Foreskin fibroblast (primary cell): ENCODE measurements at places on chromosomes 1 and 21.

DNA sequence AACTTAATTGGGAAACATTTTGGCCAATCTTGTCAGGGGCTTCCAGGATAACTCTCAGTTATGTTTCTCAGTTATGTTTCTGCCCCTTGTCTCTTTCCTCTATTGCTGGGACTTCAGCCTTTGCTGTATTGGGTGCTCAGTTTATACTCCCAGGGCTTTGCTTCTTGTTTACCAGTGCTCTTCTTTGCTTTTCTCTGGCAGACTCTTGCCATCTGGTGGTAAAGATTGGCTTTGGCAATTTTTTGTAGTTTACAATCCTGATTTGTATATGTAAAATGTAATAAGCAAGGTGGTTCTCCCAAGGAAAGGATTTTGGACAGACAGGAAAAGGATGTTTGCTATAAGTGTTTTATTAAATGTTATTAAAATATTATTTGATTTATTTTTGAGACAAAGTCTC, 37.9 kb downstream of the FABP3 start:
- peak; percentile 54 for DNase-seq

GRCh38 chr1:117225931-117226330, 15.2 kb upstream of the VTCN1 start:
- DNase-seq: no peak

DNA sequence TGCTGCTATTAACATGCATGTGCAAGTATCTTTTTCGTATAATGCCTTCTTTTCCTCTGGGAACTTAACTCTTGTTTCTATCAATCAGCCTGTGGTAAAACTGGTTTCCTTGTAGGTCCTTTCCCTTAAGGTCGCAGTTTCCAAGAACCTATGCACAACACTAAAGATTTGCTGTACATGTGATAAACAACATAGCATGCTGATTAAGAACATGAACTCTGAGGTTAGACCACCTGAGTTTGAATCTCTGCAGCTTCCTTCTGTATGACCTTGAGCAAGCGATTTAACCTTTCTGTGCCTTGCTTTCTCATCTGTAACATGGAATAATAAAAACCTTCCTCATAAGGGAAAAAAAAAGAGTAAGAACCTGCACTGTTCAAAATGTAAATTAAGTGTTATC, 186.4 kb downstream of the RYR2 start:
- no peak for DNase-seq

DNA sequence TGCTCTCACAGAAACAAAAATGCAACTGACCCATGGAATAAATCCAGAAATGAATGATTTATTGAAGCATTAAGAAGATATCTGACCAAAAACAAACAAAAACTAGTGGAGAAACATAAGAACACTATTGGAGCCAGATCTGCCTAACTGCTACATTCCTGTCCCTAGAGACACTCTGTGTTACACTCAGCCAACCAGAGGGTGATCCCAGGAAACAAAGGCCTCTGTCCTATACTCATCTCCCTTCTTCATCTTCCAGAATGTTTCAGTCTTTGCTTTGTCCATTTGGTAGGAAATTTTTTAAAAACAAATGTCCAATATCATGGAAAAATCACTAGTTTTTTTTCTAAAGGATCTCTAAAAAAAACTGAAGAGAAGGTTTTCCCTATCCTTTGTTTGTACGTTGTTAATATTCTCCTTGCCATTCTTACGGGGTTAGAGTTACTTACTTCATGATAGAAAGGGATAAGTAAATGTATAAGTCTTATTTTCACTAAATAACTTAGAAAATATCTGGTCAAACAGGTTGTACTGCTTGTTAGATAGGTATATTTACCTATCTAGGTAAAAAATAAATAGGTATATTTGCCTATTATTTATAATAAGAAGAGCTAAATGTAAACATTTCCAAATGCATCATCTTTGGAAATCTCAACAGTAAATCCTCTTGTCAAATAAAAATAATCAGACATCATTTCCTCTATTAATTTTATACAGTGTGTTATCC, 59.1 kb downstream of the NME7 start:
- no peak for DNase-seq

DNA sequence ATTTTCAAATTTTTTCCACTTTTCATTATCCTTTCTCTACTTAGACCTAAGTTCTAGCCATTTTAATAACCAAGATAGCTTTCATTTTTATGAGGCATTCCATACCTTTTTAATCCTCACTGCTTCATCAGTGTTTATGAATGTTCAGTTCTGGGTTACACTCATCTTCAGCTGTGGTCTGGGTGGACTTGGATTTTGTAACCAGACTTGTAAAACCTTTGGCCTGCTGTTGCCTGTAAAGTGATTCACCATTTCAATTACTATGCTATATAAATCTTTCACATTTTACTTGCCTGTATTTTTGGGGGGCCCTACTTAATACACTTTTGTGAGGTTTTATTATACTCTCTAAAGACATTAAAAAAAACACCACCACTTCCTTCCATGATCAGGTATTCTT, 46.2 kb downstream of the USP25 start:
- peak; percentile 85 for DNase-seq

DNA sequence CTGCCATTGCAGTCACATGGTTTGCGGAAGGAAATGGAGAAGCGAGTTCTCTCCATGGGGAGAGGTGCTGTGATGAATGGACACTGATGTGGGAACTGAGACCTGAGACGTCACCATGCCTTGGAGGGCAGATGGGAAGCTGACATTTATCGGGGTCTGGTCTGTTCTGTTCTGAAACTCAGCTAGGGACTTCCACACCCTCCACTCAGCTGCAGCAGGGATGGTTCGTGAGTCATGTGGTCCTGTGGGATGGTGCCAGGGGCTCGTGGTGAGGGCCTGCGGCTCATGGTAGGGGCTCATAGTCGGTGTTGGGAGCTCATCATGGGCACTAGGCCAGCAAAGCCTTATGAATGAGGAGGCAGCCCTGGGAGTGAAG, 6.1 kb downstream of the GPR137B start:
- no peak for DNase-seq

DNA sequence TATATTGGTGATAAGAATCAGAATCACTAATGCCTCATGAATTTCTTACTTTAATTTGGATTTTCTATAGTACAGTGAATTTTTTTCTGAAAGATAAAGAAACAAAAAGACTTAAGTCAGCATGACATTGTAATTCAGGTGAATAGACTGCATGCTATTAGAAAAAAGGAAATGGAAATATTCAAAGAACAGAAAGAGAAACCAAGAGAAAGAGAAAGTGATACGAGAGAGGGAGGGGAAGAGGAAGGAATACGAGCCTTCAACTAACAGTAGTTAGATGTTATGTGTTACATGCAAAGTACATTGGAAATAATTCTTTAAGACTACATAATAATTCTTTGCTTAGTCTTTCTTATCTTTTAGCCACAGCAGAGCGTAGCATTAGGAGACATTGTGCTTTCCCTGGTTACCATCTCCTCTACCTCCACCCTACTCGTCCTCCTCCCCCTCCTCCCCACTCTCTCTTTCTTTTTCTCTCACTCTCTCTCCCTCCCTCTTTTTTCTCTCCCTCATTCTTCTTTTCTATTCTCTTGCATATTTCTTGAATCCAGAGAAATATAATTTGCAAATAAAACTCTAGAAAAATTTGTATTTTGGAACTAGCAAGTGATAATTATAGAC, 46.4 kb upstream of the ADGRL4 start:
- no peak for DNase-seq

DNA sequence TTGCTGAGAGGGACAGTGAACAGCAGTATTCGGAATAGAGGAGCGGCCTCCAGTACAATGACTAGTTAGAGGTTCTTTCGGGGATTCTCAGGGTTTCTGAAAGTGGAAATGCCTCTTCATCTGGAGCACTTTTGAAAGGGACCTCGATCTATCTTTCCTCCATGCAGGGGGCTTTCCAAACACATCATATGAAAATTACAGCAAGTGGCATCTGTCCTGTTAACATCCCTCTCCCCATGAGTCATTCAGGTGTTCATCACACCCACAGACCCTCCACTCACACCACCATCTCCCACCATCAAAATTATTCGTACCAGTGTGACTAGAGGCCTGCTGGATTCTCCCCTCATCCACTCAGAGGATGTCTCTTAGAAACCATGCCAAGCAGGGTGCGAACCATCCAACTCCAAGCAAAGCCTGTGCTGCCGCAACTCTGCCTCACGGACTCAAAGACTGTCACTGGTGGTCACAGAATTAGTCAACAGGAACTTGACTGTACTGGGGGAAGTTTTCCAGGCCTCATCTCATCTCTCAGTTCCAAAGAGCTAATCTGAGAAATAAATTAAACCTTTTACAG, 211.1 kb downstream of the MRPL39 start:
- no peak for DNase-seq

DNA sequence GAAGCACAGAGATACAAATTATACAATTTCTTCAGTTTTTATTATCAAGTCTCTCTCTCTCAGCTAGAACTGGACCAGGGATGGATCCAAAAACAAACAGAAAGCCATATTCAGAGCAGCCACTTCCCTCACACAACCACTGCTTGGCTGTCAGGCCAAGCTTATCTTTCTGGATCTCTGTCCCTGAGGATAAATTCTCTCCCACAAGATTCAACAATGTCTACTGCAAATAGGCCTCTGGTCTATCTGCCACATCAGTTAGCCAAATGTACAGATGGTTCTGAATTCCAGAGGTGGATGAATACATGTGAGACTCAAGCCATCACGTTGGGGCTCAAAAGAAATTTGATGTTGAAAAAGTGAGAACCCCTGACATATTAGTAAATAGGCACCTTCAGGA, 350.9 kb downstream of the LTN1 start:
- no peak for DNase-seq

DNA sequence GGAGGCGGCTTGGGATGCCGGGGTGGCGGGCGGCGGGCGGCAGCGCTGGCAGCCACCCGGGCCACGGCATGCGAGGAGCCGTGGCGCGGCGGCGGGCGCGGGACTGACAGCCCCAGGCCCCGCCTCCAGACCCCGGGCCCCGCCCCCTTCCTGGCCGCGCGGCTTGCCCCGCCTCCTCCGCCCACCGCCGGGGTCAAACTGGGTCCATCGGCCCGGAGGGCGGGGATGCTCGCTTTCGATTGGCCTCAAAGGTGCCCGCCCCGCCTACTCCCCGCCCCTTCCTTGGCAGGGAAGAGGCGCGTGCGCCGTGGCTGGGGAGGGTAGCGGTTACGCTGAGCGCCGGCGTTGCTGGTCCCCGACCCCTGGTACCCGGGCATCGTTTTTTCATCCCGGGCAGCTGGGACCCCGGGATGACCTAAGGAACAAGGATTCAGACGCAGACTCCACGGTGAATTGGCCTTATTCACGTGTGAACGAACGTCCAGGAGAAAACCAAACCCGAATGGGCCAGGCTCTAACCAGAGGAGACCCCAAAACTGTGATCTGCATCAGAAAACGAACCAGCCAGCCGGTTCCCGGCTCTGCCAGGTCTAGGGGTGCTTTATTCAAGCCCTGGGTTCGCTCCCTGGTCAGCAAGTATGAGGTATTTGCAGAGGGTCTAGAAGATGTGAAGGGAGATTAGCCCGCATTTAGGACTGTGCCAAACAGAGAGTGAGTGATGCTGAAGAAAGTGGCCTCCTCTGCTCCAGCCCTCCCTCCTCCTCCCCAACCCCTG, 117.2 kb upstream of the GUCA2B start:
- peak; percentile 96 for DNase-seq

- DNase-seq: peak; percentile 90
These were observed 253.0 kb downstream of the FGGY start for GRCh38 chr1:59549903-59550302.

DNA sequence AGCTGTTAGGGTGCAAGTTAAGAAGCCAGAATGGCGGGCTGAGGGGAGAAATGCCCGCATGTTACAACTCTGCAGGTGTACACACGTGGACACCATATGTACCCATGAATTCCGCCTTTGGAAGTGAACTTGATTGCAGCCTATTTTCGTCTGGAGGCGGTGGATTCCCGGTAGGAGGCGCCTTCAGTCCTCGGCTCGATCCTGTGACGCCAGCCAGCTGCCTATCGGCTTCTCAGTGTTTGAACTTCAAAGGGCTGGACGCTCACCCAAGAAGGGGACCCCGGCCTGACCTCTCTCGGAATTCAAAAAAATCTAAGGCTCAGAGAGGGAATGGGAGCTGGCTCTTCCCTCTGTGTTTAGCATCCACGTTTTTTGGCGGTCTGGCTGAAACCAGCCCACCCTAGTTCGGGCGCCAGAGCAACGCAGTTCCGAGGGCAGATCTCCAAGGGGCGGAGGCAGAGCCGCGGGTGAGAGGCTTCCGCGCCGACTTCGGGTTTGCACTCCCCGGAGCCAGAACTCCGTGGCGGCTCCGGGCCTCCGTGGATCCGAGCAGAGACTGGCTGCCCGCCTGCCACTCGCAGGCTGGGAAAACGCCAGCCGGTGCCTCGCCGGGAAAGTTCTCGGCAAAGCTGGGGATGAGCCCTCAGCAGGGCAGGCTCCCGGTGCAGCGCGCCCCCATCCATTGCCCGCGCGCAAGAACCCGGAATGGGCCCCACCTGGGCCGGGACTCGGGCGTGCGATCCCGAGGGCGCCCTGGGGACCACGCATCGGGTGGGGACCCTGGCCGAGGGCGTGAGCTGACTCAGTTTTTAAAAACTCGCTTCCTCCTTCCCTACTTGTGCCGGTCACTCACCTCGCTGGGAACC, 996 bp upstream of the TMEM51 start:
- DNase-seq: peak; percentile 94

DNA sequence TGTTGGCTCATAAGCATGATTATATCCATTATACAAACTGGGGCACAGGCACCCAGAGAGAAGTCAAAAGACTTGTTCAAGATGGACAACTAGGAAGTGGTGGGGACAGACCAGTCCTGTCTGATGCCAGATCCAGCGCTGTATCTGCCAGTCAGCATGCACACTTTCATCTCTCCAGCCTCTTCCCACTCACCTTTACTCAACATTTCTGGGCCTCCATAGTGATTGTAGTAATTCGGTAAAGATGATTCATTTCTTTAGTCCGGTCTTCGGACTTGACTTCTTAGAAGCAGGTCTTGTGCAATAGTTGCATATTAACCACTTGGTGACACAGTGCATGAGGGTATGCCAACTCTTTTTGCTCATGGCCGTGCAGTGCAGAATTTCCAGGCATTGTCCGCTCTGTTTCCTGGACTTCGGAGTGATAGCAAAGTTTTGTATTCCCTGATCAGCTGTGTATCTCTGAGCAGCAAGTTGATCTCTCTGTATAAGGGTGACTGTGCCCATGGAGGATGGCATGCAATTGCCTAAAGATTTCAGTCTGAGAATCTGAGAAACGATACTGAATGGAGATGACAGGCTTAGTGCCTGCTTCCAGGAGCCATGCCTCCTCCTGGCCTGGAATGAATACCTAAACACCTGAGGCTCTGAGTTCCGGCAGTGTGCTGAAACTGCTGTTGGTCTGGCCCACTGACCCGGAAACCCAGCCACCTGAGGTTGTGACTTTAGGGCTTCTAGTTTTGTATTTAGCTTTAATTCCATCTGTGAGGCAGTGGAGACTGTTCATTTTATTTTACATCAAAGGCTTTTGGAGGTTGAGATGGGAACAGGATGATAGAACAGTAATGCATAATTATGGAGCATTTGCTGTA, 39.0 kb downstream of the GALNT2 start:
- DNase-seq: peak; percentile 70

DNA sequence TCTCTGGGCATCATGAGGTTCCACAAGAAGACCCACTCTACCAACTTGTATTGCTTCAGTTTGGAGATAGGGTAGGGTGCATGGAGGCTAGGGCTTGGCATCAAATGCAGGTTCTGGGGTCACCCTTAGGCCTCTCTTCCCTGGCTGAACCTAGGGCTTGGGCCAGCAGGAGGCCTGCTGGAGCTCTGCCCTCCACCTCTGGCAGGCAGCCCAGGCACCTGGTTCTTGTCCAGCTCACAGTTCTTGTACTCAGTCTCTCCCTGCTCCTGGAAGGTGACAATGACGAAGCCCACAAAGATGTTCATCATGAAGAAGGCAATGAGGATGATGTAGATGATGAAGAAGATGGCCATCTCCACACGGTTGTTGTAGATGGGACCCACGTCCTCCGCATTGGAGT, 37.5 kb upstream of the KIF21B start:
- DNase-seq: no peak

GRCh38 chr1:228050571-228051231, 31.8 kb upstream of the ARF1 start:
- DNase-seq: no peak
